EH (cell line): ENCODE measurements at places on chromosomes 6 and 20.

DNA sequence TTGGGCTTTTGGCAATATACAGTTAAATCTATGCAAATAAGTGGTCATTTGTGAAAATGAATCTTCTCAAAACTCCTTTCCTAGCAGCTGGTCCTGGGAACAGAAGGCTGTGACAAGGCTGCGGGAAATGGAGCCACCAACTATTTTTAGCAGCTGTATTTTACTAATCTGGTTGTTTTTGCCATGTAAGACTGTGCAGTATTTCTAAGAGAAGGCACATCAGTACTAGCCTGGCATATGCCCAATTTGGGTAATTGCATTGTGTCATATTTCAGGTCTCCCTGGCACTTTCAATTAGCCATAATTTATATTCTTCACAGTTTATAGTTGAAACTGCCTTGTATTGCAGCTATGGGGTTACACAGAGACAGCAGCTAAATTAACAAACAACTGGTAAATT is 109.6 kb downstream of the MANEA start:
- no peak for DNase-seq

DNA sequence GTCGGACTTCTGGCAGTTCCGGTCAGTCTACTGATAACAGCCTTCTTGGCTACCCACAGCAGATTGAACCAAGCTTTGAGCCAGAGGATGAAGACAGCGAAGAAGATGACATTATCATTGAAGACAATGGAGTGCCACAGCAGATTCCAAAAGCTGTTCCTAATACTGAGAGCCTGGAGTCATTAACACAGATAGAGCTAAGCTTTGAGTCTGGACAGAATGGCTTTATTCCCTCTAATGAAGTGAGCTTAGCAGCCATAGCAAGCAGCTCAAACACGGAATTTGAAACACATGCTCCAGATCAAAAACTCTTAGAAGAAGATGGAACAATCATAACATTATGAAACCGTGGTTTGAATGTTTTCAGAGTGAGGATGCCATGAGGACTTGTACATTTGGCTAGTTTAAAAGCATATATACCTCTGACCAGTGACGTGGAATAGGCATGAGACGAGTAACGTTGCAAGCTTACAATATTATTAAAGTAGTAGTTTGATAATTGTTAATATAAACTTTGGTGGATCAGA is 18.8 kb downstream of the PARD6B start:
- DNase-seq: peak; percentile 39

DNA sequence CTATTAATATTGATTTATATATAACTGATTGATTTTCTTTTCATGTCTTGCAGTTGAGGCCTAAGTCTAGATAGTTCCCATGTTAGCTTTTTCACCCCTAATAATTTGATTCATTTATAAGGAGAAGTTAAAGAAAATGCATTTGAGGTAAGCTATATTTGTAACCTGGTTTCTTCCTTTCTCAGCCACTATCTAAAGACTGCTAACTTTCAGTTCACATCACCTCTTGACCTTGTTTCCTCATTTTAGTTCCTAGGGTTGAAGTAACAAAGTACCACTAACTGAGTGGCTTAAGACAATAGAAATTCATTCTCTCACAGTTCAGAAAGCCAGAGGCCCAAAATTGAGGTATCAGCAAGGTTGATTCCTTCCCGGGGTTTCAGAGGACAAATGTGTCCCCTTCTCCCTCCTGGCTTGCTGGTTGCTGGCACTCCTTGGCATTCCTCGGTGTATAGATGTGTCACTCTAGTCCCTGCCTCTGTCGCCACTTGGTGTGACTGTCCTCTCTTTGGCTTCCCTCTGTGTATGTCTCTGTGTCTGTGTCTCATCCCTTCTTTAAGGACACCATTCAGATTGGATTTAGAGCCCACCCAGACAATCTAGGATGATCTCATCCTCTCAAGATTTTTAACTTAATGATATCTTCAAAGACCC is 55.9 kb upstream of the C20orf144 start:
- no peak for DNase-seq

GRCh38 chr6:109301418-109301817 is 80.8 kb downstream of the CD164 start:
- DNase-seq: no peak

GRCh38 chr6:82030301-82030700 is 217.2 kb downstream of the IBTK start:
- DNase-seq: no peak

DNA sequence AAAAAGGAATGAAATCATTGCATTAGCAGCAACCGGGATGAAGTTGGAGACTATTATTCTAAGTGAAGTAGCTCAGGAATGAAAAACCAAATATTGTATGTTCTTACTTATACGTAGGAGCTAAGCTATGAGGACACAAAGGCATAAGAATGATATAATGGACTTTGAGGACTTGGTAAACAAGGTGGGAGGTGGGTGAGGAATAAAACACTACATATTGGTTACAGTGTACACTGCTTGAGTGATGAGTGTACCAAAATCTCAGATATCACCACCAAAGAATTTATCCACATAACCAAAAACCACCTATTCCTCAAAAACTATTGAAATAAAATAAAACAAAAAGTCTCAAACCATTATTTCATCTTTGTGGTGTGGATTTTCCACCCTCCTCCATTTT is 593.5 kb downstream of the TENT5A start:
- DNase-seq: no peak

- peak; percentile 40 for DNase-seq
These were observed at the start of gene HLA-DPA1 for GRCh38 chr6:33073431-33073871. TSS of gene HLA-DPA1 (minus strand) at chr6:33073649.

- no peak for DNase-seq
These were observed 84.0 kb downstream of the RAMACL start for GRCh38 chr6:166502453-166502852.
